ENCODE measurements at places on chromosomes 6 and 20.

GRCh38 chr6:36721369-36722140 lies 23.9 kb downstream of the RAB44 start:
- DNase-seq: no peak

DNA sequence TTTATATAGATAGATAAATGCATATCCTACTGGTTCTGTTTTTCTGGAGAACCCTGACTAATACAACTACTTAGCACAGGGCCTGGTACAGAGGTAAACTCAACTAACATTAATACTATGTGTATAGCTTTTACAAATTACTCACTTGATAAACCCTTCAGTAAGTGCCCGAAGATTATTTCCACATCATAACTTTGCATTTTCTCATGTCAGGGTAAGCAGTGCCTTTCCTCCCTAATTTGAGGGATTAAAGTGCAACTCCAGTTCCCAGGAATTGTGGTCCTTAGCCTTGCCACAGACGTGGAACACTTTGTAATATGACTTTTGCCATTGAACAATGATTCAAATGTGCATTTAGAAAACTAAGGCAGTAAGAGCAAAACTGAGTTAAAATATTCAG lies 147.5 kb upstream of the SMLR1 start:
- DNase-seq: no peak

- DNase-seq: no peak
These were observed 2.7 kb downstream of the BCAS1 start for GRCh38 chr20:54067606-54068174.

- no peak for DNase-seq
These were observed 30.3 kb downstream of the LRFN2 start for GRCh38 chr6:40556881-40557280.

DNA sequence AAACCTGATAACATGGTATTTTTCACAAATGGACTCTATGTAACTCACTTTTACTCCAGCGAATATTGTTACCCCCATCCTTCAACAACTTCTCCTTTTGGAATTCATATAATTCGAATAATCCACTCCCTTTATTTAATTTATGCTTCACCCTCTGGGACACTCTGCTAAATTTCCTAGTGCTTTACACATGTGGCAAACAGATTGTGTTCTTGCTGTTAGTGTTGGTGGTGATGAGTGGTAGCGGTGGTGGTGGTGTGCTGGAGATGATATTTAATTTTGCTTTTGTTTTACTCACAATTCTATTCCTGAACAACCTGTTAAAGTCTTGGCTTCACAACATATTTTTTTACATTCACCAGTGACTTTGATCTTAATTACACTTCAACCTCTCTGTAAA lies 32.8 kb downstream of the HTR1B start:
- DNase-seq: no peak

- DNase-seq: no peak
These were observed 54.4 kb upstream of the RNF24 start for GRCh38 chr20:4069751-4070150.

DNA sequence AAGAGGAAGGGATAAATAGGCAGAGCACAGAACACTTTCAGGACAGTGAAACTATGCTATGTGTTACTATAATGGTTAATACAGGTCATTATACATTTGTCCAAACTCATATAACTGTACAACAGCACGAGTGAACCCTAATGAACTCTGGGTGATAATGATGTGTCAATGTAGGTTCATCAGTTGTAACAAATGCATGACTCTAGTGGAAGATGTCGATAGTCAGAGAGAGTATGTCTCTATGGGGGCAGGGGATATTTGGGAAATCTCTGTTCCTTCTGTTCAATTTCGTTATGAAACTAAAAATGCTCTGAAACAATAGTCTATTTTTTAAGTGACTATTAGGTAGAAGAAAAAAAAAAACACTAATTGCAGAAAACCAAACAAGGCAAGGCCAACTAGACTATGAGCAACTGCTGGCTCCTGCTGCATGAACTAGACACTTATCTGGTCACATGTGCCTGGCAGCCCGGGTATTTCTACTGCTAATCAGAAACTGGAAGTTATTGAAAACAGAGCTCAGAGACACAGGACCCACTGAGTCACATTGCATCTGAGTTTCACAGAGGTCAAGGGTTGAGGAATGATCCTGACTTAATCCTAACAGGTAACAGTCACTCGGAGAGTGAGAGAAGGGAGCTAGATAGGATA lies 97.9 kb downstream of the ISM1 start:
- DNase-seq: no peak

GRCh38 chr20:49559411-49560081 lies 8.4 kb downstream of the PTGIS start:
- no peak for DNase-seq

DNA sequence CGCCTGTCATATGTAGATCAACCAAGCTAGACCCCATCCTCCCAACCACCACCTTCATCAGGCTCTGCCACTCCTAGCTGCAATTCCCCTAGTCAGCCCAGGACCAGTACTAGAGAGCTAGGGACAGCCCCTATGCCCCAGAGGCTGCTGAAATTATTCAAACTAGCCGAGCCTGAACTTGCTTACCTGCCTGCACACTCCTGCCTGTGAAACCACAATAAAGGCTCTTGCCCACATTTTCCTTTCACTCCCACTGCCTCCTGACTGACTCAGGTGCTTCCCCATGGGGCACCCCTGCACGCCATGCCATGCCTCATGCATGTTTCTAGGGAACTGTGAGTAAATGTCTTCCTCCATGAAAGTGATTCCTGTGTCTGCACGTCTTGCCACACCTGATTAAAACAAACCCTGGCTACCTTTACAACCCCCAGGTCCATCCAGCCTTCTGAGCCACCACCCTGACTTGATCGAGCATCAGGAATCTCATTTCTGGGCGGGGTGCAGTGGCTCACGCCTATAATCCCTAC lies 66.5 kb upstream of the IER3 start:
- no peak for DNase-seq

GRCh38 chr6:46925563-46926253 lies 4.0 kb upstream of the ADGRF5 start:
- no peak for DNase-seq

DNA sequence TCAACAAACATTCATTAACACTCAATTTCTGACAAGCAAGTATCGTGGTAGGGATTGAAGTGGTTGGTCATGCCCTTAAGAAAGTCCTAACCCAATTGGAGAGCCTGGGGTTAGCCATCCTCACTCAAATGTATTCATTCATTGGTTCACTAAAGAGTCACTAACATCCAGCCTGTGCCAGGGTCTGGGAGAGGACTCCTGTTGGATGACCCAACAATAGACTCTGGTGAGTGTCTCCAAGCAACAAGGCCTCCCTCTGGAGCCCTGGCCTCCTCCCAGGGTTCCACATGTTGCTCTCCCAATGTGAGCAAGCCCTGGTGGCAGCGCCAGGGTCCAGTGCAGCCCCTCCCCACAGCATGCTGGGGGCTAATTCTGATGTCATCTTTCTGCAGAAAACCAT lies at the start of gene BPIFA3:
BPIFA3 (plus strand) TSS at position 301 of the 400 bp plus-strand sequence. CDS start 185 bp downstream, outside the sequence.
- no peak for DNase-seq

DNA sequence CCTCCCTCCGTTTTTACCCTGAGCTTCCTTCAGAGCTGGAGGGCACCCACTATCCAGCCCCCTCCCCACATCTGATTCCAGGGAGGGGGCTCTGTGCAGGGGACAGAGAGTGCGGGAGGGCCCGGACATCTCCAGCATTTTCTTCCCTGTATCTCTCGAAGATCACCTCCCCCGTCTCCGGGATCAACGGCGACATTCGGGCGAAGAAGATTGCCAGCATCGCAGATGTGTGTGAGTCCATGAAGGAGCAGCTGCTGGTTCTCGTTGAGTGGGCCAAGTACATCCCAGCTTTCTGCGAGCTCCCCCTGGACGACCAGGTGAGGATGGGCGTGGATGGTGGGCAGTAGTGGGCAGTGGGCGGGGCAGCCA lies 58.8 kb downstream of the HNF4A start:
- no peak for DNase-seq

- no peak for DNase-seq
These were observed 82.6 kb upstream of the PREP start for GRCh38 chr6:105485456-105485855.

- no peak for DNase-seq
These were observed 49.4 kb upstream of the FNDC1 start for GRCh38 chr6:159119791-159120190.

DNA sequence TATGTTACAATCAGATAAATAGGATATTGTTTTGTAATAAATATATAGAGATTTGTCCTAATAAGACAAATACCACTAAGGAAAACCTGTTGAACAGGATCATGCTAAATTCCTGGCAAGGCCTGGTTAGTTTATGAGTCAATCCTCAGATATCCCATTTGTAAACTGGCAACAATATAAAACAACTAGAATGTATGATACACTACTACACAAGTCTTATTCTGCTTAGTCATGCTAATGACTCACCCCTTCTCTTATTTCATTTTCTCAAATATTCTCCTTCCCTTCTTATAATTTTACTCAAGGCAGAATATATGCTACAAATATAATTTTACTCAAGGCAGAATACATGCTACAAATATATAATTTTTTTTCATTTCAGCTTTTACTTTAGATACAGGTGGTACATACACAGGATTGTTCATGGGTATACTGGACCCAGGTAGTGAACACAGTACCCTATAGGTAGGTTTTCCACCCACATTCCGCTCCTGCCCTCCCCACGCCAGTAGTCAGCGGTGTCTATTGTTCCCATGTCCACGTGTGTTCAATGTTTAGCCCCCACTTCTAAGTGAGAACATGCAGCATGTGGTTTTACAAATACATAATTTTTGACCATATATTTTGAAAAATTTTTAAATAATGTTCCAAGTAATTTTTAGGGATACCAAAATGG lies 6.3 kb downstream of the OSER1 start:
- DNase-seq: no peak

GRCh38 chr6:3231247-3232016 lies 4.0 kb upstream of the TUBB2B start:
- peak; percentile 92 for DNase-seq

DNA sequence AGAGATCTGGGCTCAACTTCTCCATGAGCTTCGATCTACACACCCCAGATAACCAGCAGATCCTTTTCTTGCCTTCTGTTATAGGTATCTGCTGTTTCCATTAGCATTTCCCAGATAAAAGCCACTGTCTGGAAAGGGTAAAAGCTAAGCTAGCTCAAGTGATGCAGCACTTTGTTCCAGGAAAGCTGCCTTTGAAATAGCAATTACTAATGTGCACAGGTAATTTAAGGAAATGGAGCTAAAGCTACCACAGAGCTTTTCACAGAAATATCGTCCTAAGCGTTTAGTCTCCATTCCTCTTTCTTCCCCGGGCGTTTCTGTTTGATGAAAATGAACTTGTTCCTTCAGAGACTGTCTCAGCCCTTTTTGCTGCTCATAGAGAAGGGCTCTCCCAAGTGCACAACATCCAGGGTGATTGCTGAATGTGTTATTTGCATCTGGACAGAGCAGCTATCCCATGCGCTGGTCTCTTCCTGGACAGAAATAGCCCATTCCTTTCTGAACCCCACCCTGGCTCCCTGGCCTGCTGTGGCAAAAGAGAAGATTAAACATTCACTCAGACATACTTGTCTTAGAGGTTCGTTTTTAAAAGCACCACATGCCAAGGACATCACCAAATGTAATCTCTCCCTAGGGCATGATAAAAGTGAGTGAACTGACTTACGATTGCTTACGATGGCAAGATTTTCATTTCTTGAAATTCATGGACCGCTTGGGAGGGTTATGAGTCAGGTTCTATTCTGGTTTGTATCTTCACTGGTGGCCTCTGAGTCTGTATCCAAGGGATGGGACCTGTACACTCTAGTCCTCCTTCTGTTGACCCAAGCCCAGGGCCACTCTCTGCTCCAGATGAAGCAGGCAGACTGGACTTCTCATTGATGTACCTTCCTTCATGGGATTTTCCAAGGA lies 429.1 kb upstream of the CDH4 start:
- no peak for DNase-seq

DNA sequence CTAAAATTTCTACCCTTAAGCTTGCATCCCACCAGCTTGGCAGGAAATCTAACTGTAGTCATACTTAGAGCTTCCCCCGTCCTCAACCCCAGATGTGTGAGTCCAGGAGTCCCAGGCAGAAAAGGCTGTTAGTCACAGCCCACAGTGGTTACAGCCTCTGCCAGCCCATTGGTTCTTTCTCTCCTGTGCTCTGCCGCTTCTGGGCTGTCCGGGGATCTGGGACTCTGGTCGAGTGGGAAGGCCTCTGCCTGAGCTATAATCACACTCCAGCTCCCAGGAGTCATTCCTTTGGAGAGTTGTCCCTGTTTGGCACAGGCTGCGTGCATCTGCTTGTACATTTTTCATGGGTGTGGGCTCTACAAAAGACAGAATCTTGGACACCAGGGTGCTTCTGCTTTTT lies 45.6 kb upstream of the FYN start:
- DNase-seq: no peak

DNA sequence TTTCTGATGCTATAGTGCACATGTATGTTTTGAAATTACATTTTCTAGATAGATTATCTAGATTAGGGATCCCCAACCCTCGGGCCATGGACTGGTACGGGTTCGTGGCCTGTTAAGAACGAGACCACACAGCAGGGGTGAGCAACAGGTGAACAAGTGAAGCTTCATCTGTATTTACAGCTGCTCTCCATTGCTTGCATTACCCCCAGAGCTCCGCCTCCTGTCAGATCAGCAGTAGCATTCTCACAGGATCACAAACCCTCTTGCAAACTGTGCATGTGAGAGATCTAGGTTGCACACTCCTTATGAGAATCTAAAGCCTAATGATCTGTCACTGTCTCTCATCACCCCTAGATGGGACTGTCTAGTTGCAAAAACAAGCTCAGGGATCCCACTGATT lies 10.4 kb downstream of the CEP57L1 start:
- DNase-seq: no peak

- DNase-seq: no peak
These were observed 263.3 kb downstream of the CDKAL1 start for GRCh38 chr6:20797597-20797996.

GRCh38 chr6:157539421-157539822 lies 158.4 kb downstream of the ZDHHC14 start:
- DNase-seq: no peak

GRCh38 chr6:151629791-151630190 lies 136.0 kb downstream of the CCDC170 start:
- DNase-seq: no peak

DNA sequence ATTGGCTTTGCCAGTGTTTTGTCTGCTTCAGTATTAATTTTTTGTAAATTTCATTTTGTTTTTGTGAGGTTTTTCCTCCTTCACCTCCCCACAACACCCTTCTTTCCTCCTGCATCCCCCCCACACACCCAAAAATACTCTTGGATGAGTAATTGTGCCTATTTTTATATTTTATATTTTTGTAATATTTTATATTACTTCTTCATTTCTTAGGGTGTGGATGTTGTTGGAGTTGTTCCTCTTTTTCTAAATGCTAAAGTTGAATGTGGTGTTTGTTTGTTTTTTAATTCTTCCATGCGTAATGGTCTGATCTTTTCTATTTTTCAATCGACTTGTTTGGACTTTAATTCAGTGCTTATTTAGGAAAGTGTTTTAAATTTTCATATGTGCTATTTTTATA lies 420.5 kb upstream of the SOX4 start:
- no peak for DNase-seq

- peak; percentile 51 for DNase-seq
These were observed 1.8 kb downstream of the TUBE1 start for GRCh38 chr6:112085286-112086065.

GRCh38 chr6:90351696-90352095 lies 55.1 kb upstream of the BACH2 start:
- DNase-seq: no peak

GRCh38 chr20:24954566-24954965 lies 5.5 kb downstream of the CST7 start:
- DNase-seq: no peak

- DNase-seq: no peak
These were observed 49.4 kb downstream of the PIGU start for GRCh38 chr20:34627458-34627857.

GRCh38 chr20:6920991-6921613 lies 153.6 kb downstream of the BMP2 start:
- no peak for DNase-seq

Measured in cerebellar cortex (tissue), 1 donor.